Suppressor macrophage (primary cell): ENCODE measurements at places on chromosomes 12 and 14.

GRCh38 chr12:49624921-49625577, 1.7 kb downstream of the PRPF40B start:
- no peak for DNase-seq

DNA sequence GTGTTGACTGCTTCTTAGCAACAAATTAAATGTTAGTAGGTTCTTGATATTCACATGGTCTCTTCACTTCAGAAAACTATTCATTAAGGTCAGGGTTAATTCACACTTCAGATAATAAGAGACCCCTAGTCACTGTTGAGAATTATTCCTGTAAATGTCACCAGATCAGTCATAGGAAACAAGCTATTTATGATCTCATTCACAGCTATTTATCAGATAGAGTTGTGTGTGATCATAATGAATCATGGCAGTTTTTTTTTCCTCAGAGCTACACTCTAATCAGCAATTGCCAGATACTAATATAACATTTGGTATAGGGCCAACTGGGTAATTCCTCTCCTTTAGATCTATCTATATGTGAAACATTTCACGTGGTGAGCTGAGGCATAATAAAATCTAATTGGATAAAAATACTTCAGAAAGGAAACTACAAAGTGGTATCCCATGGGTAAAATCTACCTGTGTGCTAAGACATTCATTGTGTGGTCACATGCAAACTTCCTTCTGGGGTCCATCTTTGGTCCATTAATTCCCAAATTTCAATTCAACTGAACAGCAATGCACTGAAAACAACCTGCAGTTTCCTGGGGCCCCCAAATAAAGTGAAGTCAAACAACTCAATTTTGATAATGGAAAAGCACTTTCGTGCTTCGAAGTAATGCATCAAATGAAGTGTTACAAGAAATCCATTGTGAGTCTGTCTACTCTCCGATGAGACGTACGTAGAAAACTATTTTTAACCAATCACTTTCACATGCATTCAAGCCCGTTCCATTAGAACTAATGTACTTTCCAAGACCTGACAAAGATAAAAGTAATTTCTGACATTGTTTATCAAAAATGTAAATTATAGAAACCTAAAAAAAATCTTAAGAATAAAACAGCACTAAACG, 197.0 kb downstream of the ACSS3 start:
- no peak for DNase-seq

- no peak for DNase-seq
Measured at GRCh38 chr12:107129315-107129930, 36.1 kb upstream of the CRY1 start.

- DNase-seq, result no peak
Measured at GRCh38 chr12:65817866-65818265, 6.4 kb upstream of the HMGA2 start.

DNA sequence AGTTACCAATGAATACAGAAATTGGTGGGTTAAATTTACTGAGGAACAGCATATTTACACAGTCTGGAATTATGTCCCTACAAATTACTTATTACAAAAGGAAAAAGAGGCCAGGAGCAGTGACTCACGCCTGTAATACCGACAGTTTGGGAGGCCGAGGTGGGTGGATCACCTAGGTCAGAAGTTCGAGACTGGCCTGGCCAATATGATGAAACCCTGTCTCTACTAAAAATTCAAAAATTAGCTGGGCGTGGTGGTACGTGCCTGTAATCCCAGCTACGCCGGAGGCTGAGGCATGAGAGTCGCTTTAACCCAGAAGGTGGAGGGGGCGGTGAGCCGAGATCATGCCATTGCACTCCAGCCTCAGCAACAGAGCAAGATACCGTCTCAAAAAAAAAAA, 52.6 kb downstream of the HECTD1 start:
- no peak for DNase-seq

DNA sequence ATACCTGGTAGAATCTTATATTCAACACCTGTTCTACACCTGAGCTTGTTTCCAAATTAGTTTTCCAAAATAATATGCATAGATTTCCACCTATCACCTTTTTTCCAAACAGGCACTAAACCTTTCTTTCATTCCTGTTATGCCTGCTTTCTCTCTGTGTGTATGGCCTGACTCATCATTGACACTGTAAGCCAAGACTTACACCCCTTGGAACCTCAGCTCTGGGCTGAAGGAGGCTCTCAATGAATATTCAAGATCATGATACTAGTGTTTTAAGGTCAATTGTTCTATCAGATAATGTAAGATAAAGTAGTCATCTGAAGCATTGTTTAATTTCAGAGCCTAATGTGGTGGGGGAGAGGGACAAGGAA, 1193.3 kb downstream of the FLRT2 start:
- DNase-seq, result no peak

DNA sequence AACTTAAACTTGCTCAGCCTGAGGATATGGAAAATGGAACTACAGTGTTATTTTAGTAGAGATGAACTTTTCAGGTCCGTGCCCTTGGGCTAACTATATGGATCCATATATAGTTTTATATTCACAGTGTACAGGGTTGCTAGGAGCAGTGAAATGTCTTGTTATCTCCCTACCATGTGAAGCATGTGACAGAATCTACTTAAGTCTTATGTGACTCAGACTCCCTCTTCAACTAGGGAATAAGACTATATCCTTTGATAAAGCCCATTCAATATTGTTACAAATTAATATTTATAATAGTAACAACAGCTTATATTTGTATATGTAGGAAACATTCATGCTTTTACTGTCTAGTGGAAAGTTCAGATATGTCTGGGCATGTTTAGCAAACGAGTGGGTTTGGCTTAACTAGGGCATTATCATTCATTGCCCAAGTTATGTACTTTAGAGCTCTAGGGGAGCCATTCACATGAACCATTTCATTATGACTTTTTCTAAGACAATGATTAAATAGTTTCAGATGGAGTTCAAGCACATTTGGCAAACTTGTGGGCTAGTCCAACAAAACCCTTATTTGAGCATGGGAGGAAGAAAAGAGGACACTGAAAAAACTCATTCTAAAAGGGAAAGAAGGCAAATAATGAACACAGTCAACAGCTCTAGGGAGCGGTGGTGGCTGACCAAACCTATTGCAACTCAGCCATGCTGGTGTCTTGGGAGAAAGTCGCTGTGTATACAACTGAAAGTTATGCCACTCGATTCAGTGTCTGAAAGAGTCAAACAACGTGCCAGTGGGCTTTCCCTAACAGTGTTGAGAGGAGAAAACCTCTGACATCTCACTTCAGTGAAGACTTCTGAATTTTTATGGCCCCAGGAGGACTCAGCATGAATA, 305.9 kb upstream of the G2E3 start:
- no peak for DNase-seq

DNA sequence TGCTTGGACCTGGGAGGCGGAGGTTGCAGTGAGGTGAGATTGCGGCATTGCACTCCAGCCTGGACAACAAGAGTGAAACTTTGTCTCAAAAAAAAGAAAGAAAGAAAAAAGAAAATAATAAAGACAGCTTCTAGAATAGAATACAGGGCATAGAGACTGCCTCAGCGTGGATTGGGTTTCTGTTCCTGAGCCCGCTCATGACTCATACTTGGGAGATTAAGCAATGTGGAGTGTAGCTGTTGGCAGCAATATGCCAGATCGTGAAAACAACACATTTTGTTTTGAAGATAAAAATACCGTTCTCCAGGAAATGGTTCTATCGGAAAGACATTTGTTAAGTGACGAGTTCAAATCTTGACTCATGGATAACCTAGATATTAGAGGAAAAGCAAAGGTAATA, 67.2 kb downstream of the GLT1D1 start:
- DNase-seq, result peak; percentile 88

- no peak for DNase-seq
Measured at GRCh38 chr12:28489246-28489645, 299.0 kb downstream of the CCDC91 start.

DNA sequence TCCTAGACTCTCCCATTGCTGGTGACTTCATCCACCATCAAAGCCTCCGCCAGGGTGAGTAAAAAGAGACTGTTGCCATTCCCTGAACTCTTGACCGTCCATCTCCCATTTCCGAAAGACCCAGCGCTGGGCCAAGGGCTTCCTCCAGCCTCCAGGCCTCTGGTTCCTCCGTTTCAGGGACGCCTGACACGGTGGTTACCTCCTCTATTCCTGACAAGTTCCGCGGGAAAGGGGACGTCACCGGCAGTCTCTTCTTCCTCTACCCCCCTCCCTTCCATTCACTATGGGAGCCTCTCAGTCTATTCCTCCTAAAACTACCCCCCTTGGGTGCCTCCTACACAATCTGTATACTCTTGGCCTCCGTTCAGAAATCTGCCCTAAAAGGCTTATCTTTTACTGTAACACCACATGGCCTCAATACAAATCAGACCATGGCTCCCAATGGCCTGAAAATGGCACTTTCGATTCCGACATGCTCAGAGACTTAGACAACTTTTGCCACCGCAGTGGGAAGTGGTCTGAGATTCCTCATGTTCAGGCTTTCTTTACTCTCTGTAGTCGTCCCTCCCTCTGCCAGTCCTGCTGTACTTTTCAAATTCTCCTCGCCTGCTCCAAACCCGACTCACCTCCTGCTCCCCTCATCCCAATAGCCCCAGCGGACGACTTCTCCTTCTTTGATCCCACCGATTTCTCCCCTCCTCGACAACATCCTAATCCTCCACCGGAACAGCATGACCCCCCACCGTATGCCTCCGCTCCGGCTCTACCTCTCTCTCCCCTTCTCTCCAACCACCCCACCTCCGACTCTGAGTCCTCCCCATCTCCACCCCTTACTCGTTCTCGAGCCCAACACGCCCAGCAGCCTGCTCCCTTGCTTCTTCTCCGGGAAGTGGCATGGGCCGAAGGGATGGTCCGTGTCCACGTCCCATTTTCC, 70.4 kb downstream of the MOK start:
- no peak for DNase-seq

DNA sequence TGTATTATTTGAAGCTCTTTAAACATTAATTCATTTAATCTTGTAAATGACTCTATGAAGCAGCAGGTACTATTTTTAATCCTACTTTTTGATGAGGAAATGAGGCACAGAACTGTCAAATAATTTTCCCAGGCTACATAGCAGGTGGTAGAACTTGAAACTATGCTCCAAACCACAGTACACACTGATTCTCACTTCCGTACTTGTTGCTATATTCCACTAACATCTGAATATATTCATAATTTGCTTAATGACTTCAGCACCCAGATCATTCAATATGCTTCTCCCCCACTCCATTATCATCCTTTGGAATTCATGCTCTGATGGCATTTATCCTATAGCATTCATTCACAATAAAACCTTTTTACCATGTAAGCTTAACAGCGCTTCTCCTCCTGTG, 4.9 kb downstream of the ERGIC2 start:
- DNase-seq, result no peak

DNA sequence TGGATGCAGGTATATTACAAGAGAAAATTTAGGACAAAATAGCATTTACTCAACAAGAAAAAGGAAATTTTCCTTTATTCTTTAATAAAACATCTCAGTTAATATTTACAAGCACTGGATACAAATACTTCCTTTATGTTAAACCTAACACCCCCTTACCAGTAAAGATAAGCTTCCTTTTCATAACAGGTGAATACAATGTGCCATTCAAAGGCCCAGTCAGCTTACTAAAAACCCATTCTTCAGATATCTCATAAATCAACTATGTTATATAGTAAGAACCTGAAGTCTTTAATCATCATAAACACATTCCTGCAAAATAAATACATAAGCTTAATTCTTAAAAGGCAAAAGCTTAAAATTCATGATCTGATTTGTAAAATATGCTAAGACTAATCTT, 52.6 kb downstream of the LRP6 start:
- no peak for DNase-seq

DNA sequence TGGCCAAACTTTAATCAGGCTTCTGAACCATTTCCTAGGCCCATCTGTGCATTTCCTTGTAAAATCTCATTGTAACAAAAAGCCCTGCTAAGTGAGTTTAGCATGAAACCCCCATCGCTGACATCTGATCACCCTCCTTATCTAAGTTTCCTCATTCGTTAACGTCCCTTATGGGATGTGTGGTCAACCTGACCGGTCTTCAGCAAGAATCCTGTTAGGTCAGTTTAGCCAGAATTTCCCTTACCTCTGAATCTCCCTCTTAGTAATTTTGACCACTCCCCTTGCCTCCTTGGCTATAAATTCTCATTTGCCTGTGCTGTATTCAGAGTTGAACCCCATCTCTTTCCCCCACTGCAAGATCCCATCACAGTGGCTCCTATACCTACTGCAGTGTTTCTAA, 239.3 kb downstream of the RMST start:
- DNase-seq, result no peak

DNA sequence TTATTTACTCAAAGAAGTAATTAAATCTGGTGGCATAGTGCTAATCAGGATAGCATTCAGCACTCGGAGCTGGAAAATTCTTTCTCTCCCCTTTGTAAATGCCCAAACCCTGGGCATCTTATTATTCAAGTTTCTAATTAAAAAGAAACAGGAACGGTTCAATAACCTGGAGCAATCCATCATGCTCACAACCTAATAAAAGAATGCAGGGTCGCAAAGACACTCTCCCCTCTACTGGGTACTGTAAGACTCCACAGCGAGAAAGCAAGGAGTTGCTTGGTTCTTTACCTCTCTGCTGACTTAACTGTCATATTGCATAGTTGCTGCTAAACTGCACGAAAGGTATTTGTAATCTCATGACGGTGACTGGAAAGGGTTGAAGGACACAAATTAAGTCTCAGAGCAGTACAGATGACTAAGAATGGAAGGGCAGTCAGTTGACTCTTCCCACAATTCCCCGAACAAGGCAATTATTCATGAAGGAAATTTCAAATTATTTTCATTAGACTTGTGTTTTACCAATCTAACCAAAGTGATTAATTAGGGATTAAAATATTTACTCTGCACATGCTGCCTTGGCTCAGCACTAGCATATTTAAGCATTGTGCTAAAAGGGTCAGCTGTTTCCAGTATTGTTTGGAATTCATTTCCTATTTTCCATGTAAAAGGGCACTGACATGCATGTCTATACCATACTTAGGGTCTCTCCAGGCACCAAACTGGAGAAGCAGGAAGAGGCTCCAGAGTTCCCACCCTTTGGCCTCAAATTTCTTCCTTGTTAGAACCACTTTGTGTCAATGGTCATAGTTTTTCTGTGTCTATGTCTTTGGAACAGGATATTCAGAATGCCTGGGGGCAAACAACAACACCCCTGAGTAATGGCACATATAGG, 182.2 kb downstream of the EXOC5 start:
- no peak for DNase-seq

DNA sequence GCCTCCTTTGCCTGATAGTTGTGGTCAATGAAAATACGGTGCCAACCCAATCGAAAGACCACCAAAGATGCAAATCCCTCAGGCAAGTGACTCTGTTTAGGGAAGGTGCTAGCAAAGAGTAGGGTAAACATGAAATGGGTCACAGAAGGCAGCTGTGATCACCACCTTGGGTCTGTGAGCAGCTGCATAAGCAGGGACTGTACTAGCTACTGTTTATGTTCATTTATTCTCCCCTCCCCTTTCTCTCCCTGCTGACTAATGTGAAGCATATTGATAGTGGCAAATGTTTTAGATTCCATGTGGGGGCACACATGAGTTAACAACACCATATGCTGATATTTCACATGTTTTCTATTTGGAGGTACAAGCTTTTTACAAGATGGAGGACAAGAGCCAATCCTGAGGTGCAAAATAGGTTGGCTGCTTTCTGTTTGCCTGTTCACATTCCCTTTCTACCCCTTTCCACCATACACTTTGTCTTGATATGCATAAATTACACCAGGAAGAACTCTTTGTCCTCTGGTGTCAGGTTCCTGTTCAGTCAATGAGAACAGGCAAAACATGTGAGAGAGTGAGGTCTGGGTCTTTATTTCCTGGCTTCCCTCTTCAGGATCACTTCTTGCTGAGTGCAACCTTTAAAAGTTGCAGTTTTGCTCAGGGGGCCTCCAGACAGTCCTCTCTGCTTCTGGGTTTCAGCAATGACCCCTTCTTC, 71.1 kb downstream of the AVPR1A start:
- DNase-seq, result no peak

- no peak for DNase-seq
Measured at GRCh38 chr14:101928415-101928841, 35.9 kb upstream of the DYNC1H1 start.
